Transverse colon (tissue), 4 donors: ENCODE measurements at places on chromosomes 7 and 10.

- DNase-seq, result no peak
These were observed 166.6 kb downstream of the THSD7A start for GRCh38 chr7:11665357-11665756.

DNA sequence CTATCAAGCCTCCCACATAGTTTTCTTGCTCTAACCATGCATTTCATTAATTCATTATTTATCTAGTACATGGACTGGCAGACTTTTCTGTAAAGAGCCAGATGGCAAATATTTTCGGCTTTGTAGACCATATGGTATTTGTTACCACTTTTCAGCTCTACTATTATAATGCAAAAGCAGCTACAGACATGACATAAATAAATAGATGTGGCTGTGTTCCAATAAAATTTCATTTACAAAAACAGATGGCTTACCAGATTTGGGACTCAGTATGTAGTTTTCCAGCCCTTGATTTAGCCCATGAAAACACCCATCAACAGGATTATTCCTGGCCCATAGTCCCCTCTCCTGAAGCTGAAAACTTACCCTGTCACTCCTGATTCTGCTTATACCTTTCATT is 32.1 kb downstream of the PLCE1 start:
- DNase-seq, result no peak

DNA sequence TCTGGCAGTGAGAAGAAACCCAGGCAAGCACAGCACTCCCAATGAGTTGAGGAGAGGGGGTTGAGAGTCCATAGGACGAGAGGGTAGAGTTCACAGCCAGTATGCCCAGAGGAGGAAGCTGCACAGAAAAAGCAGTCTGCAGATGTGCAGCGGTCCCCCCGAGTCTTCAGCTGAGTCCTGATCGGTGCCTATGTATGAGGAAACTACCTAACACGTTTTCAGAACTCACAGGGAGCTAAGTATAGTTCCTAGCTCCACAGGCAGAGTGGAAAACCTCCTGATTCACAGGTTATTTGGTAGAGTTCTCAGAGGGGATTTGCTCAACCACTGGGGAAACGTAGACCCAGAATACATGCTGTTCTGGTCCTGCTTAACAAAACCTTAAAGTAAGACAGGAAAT is 271.3 kb upstream of the CNTNAP2 start:
- no peak for DNase-seq

DNA sequence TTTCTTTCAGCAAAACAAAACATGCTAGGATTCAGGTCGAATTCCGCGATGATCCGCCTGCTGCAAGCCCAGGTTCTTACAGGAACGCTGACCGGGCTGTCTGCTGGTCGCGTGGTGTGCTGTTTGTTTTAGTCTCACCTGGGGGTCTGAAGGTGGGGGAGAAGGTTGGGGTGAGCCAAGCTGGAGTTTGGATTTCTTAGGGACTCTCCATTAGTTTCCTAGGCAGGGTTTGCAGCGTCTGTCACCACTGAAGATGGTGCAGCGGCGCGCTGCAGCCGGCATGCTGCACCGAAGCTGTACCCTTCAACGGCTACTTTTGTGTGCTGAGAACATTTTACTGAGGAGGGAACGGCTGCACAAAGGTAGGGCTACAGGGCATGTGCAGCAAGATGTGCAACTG is 48.7 kb downstream of the GCC1 start:
- no peak for DNase-seq

DNA sequence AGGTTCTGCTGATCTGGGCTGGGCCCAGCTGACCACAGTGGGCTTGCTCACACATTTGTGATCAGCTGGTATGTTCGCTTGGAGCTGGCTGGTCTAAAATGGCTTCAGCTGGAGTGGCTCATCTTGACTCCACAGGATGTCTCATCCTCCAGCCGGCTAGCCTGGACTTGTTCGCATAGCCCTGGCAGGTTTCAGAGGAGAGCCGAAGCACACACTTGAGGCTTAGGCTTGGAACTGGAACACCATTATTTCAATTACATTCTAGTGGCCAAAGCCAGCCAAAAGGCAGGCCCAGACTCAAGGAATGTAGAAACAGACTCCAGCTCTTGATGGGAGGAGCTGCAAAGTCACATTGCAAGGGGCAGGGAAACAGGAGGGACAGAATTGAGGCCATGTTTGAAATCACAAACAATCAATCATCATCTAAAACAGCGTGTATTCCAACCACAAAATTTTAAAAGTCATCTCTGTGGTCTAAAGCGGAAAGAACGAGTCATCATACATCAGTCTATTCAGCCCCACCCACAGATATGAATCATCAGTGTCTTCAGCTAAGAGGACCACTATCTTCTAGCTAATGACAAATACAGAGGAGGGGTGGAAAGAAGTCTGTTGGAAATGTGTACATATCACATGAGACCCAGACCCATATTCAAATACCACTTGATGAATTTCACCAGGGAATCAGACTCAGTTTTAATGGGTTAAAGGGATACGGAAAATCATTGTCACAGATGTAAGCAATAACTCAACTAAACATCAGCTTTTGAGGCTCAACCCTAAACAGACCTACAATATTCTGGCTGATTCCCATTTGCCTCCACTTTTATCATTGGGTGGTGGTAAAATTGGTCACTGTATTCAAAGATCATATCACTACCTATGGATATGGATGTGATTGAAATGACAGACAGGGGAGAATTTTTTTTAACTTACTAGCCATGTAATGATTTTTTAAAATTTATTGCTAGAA is 139.0 kb upstream of the MKLN1 start:
- no peak for DNase-seq

DNA sequence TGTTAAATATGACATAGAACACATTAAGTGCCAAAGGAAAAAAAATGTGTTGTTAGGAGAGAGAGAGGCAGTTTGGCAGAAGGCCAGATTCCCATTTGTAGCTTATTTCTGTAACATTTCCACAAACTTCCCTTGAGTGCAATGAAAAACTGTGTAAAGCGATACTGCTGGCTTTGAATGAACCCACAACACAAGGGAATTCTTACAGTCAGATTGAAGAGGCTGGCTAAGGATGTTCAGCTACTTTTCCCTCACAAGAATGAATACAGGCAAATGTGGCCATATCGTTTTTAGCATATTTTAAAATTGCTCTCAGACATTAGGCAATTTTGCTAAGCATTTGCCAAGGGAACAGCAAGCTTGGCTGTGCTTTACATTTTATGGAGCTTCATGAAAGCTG is 614.1 kb upstream of the FZD8 start:
- DNase-seq, result no peak

- DNase-seq, result no peak
These were observed 17.1 kb upstream of the IL6 start for GRCh38 chr7:22709857-22710256.

DNA sequence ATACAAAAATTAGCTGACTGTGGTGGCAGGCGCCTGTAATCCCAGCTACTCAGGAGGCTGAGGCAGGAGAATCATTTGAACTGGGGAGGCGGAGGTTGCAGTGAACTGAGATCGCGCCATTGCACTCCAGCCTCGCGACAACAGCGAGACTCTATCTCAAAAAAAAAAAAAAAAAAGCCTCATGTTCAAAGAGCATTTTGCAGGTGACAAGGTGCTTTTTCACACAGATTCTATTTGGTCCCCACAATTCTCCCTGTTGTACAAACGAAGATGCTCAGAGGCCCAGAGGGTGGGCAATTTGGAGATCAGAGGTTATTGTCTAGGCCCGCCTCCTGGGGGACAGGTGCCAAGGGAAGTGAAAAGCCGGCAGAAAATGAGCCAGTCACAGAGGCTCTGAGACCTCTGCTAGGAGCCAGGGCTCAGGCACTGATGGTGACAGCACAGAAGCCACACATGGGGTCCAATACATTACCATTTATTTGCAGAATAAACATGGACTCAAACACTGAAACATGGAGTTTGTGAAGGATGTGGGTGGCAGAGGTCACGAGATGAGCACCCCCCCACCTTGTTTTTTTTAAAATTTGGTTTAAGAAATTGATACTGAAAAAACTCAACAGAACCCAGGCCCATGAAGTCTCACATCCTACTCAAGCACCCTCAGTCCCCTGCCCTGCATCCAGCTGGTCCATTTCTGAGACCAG is 882 bp upstream of the GAL3ST4 start:
- no peak for DNase-seq

DNA sequence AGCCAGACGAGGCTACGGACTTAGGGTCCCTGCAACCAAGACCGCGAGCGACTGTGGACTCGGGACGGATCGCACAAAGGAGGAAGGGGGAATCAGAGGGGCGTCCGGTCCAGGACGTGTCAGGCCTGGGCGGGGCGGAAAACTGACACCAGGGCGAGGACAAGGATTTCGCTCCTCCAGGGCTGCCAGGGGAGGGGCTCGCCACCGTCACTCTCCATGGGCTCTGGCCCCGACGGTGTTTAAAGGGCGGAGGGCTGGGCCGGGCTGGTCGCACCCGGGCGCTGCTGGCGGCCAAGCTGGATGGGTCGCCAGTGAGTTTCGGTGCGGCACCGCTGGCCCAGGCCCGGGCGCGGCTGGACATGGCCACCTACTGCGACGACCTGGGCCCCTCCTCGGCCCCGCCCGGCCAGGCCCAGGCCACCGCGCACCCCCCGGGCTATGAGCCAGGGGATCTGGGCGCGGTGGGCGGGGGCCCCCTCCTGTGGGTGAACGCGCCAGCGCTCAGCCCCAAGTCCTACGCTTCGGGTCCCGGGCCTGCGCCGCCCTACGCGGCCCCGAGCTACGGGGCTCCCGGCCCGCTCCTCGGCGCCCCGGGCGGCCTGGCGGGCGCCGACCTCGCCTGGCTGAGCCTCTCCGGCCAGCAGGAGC is at the start of gene FOXI2:
Gene FOXI2, plus strand, starts transcription at position 271 of the 648 bp plus-strand sequence. Its CDS starts 89 bp downstream, at position 360.
- no peak for DNase-seq

DNA sequence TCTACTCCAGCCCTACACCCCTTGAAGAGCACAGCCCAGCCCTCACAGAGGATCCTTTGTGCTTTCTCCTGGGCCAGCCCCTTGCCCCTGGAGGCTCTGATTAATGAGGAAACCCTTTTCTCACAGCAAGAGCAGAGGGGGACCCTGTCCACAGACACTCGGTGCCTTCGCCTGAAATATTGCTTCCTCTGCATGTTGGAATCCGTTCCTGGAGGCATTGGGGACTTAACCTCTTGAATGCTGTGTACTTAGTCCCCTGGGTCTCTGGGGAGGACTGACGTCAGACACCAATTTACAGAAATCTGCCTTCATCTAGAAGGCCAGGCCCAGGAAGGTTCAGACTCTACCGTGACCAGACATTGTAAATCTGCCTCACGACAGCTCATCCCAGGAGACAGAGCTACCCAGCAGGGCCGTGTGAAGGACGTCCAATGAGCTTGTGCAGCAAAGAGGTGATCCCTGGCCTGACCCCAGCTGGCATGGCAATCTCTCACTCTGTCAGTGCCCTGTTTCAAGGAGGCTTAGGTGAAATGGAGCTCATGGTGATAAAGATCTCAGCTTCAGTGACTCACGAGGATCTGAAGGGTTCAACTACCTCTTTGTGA is 8.1 kb upstream of the TMEM72 start:
- no peak for DNase-seq

DNA sequence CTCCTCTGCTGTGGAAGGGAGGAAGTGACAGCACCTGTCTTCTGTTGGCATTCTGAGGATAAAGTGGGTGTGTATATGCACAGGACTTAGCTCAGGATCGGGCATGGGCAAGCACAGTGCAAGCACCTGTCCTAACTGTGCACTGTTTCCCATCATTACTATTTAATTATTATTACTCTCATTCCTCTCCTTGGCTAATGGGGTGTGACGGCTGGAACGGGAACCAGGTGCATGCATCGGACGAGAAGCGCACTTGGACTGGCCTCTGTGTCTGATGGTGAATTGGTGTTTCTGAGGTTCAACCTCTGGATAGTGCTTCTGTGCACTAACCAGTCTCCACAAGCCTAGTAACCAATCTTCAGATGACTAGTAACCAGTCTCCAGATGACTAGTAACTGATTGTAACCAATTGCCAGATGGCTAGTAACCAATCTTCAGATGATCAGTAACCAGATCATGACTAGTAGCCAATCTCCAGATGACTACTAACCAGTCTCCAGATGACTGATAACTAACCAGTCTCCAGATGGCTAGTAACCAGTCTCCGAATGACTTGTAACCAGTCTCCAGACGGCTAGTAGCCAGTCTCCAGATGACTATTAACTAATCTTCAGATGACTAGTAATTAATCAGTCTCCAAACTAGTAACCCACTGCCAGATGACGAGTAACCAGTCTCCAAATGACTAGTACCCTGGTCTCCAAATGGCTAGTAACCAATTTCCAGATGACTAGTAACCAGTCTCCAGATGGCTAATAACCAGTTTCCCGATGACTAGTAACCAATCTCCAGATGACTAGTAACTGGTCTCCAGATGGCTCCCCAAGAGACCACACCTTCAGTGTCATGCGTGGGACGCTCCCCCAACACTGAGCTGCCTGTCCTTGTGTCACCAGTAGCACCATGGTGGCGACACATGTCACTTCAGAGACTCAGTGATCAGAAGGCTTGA is 85.8 kb downstream of the PAXIP1 start:
- DNase-seq, result no peak

DNA sequence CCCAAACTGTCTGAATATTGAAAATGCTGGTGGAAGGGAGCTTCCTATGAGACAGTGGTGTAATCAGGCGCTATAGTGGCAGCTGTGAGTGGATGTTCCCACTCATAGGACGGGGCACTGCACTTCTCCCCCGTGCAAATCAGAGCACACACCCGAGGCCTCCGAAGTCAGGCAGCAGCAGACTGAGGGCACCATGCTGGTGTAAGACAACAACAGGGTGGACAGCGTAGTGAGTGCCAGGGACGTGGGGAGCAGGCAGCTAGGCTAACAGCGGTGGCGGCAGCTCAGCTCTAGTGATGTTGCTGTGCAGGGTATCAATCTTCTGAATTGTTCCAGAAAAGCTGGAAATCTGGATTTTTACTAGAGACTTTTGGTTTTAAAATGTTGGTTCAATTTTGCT is 19.2 kb downstream of the C10orf53 start:
- no peak for DNase-seq

DNA sequence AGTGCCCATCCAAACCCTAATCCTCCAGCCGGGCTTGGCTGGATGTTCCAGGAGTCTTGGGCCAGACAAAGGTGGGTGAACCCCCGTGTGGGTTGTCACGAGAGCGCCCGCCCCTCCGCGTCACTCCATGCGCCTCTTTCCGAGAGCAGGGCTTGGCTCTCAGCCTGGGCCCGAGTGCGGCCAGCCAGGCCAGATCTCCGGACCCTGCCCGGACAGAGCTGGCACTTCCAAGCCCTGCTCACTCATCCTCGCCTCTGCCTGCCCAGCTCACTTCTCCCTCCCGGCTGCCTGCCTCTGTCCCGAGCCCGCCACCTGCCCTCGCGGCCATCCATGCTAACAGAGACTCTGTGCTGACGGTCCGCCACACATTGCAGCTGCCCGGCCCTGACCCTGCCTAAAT is 34.6 kb downstream of the AGAP3 start:
- no peak for DNase-seq

DNA sequence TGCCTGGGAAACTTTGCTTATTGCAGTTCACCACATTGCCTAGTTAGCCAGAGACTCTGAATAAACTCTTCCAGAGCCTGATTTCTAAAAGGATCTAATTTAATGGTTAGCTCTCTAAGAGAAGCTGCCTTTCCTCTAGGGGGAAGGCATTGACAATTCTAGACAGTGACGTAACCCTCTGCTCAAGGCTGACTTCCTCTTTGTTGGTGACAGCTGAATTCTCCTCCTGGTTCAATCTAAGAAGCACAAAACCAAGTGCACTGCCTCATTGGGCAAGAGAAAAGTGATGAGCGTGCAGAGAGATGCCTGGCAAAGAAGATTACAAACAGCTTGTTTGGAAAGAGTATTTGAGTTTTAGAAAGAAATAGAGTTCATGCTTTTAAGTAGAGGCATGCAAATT is 102.7 kb downstream of the MACC1 start:
- DNase-seq, result peak; percentile 13

GRCh38 chr10:6737080-6737641 is 157.1 kb upstream of the PRKCQ start:
- DNase-seq, result no peak
